ENCODE measurements at places on chromosomes 13 and 19.

DNA sequence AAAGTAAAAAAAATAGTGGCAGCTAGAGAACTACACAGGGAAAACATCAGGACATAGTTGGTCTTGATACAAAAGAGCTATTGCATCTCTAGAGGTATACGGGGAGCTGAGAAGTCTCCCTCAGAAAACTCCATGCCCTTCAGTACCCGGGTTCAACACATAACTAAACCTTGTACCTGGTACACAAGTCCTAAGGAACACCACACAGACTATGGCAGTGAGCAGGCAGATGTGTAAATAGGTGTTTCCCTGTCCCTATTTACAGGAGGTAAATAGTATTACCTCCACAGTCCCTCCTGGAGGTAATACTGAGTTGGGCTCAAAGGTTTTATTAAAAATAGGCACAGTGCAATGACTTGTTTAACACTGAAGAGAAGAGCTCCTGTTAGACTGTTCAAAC lies 5.9 kb downstream of the FGF14 start:
- no peak for DNase-seq

GRCh38 chr19:36771261-36772231 lies 1.1 kb downstream of the ZNF850 start:
- peak; percentile 97 for DNase-seq

GRCh38 chr19:16536130-16536529 lies 6.1 kb downstream of the CHERP start:
- no peak for DNase-seq

GRCh38 chr19:36973021-36973843 lies 57.1 kb downstream of the ZNF568 start:
- peak; percentile 61 for DNase-seq

DNA sequence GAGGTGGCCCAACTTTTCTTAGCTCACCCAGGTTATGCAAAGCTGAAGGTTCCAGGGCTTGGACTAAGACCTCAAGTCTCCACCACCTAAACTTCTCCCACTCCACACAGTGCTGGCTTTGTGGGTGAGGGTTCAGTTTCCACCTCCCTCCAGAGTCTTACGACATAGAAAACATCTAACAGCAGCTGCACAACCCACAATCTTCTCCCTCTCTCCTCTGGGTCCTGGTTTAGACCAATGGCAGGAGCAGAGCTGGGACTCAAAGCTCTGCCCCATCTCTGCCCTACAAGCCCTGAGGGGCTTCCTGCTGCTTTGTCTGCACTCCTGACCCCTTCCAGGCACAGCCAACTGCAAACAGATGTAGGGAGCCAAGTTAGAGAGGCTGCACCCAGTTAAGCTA lies 16.0 kb downstream of the IRGC start:
- no peak for DNase-seq

DNA sequence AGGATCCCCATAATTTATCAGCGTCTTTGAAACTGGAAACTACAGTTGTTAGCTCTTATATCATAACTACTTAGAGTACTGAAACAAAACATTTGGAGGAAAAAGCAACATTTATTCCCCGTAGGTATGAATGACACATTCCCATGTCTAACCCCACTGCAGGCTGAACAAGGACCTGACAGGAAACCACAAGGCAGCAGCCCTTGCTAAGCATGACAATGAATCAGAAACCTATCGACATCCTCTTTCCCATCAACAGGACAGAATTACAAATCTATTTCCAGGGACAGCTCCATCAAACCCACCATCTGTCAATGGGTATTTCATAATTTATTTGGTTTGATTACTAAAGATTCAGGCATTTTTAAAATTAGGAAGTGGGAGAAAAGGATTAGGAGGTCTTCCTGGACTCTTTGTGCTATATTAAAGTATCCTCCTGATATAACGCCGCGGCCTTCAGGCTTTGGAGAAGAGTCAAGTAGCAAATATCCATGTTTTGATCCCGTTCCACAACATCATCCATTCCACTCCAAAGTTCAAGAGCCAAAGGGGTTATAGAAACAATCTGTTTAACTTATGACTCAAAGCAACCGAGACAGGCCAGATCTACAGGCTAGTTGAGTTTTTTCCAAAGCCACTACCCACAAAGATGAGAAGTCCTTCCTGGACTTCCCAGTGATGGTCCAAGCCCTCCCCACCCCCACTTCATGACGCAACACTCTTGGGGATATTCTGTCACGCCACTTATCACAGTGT lies 51.1 kb downstream of the FAM216B start:
- peak; percentile 96 for DNase-seq

DNA sequence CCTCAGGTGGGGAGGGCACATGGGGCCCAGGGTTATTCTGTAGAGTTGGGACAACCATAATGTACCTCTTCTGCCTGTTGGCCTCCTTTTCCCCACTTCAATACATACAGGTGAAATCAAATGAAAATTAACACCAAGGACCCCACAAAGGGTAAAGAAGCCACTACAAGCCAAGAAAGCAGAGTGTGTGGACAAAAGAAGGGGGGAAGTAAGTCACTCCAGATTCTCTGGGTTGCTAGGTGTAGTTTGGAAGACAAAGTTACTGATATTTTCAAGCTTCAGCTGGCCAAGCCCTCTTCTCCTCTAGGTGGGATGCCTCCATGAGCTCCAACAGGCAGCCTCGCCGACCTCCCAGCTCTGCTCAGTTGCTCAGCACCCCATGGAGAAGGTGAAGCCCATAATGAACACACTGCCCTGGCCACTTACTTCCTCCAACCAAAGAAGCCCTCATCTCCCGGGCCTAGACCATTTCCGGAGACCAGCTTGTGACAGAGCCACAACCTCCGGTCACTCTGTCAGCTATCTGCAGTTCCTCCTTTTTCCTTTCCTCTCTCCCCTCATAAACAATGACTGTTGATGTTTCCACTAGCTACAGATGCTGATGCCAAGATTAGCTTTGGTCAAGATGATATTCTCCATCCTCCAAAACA lies 66.8 kb upstream of the MED4 start:
- no peak for DNase-seq

GRCh38 chr13:52652980-52653303 lies 306 bp downstream of the SUGT1 start:
- no peak for DNase-seq

DNA sequence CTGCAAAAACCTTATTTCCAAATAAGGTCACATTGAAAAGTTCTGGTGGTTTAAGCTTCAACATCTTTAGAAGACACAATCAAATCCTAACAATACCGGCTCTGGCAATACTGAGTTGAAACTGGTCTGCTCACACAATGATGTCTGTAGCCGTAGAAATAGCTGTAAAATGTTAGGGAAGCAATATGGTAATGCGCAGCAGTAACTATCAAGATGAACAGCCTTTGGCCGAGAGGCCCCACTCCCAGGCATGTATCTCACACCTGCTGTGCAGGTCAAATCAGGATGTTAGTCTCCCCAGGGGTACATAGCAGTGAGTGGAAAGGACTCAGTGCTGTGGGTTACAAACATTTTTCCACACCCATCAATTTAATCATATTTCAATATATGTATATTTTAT lies 207.1 kb downstream of the KATNAL1 start:
- DNase-seq, result no peak

- no peak for DNase-seq
Measured at GRCh38 chr19:48968813-48969218, 3.7 kb downstream of the FTL start.

DNA sequence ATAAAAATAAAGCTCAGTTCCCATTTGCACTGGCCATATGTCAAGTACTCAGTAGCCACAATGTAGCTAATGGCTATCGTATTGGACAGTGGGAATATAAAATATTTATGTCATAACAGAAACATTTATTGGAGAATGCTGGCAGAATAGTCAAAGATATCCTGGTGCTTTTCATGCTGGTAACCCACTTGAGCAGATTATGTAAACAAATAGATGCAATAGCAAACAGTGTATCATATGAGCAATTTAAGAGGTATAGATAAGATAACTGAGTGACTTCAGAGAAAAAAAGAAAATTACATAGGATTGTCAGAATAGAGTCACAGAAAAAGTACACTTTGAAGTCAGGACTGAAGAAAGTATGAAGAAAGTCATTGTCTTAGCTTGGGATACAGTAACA lies 426.6 kb downstream of the NDFIP2 start:
- no peak for DNase-seq

- DNase-seq, result no peak
Measured at GRCh38 chr13:33394294-33394932, 108.9 kb upstream of the STARD13 start.

DNA sequence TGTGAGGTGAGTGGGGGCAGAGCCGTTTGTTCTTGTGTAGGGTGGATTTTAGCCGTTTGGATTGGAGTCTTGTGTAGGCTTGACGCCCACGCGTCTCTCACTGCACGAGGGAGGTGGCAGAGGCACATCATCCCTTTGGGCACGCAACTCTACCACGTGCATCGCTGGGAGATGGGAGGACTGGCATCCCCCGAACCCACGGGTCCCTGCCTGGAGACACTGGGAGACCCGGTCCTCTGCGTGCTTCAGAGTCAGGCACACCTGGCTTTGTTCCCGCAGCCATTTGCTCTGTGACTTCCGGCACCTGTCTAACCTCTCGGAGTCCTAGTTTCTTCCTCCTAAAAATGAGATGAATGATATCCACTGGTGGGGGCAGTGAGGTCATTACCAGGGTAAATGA lies 6.4 kb downstream of the ARHGEF7 start:
- no peak for DNase-seq

DNA sequence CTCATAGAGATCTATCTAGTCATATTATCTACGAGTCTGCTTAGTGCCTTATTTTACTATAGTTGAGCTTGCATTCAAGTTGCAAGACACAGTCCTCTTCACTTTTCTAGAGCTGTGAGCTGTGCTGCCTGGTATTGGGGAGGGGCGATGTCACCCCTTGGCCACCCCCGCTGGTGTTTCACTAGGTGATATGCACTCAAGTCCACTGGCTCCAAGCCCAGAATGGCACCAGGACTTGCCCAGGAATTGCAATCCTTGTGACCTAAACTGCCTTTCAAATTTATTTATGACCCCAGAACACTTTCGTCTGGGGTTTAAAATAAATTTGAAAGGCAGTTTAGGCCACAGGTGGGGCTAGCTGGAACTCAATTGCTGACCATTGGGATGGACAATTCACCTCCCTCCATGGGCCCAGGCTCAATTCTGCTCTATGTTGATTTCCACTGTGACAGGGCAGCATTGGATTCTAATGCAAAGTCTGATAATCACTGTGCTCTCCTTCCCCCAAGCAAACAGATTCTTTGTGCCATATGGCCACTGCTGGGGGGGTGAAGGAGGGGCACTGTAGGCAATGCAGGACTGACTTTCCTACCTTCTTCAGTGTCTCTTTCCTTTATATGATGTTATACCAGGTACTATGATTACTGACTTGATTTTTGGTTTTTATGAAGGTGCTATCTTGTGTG lies 1244.2 kb upstream of the MIR17HG start:
- DNase-seq, result no peak

GRCh38 chr13:59842507-59842906 lies 321.2 kb downstream of the DIAPH3 start:
- no peak for DNase-seq

DNA sequence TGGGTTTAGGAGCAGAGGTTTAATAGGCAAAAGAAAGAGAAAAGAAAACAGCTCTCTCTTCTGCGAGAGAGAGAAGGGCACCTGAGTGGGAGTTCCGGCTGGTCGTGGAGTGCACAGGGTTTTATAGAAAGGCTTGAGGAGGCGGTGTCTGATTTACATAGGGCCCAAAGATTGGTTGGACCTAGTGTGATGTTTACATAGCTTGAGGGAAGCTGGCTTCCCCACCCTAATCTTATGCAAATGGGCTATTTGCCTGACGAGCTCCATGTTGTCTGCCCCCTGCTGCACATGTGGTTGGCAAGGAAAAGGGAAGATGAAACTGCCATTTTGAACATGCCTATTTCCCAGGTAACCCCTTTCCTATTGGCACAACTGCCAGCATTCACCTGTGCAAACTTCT lies 21.5 kb upstream of the MEDAG start:
- no peak for DNase-seq

GRCh38 chr19:591099-591958 lies 1.6 kb downstream of the HCN2 start:
- DNase-seq, result no peak

Data from brain microvascular endothelial cell (primary cell).